ENCODE measurements at places on chromosomes 16 and 17.

GRCh38 chr16:4917117-4917516 lies 19.8 kb downstream of the PPL start:
- no peak for DNase-seq

DNA sequence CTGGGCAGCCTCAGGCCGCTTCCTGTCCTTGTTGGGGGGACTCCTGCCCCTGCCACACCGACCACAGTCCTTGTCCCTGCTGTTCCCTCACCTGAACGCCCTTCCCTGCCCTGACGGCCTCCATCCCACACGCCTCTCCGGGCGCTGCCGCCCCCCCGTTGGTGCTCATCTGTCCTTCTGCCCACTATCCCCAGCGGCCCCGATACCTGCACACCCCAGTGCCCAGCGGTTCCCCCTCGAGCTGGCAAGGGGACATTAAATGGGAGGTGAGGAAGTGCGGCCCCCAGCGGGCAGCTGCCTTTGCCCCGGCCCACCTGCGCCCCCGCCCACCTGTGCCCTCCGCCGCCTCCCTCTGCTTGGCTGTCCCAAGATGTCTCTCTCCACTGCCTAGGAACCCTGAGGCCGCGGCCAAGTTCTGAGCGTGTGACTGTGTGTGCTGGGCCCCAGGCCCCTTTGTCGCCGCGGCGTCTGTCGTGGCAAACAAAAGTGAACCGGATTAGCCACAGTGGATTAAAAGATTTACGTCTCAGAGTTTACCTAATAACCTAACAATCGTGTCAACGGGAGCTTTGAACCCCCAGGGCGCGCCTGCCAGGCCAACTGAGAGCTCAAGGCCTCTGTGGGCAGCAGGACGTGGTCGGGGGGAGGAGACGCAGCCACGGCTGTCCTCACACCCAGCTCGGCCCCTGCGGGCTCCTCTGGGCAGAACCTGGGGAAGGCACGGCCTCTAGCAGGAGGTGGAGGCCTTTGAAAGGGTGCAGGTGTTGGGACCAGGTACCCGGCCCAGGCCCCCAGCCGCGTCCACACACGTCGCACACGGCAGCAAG lies 7.6 kb upstream of the AXIN1 start:
- DNase-seq, result no peak

DNA sequence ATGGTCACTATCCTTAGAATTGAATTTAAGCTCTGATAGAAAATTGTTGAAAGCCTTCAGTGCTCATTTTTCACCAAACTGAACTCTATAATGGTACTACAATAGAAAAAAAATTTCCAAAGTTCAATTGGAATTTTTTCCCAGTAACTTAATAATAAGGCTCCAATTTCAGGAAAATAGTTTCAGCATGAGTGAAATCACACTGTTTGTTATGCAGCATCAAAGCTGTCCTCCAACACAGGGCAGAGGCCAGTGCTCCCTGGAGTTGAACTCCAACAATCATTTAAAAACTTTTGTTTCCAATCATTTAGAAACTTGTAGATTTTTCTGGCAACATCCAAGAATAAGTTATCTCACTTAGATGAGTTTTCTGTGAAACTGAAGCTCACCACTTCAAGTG lies 103.1 kb upstream of the HSBP1 start:
- DNase-seq, result no peak

- no peak for DNase-seq
Measured at GRCh38 chr16:15545544-15545943, 97.4 kb downstream of the MARF1 start.

GRCh38 chr17:46732754-46733398 lies 85.6 kb downstream of the WNT3 start:
- DNase-seq, result no peak

GRCh38 chr16:13936155-13936554 lies 16.2 kb downstream of the ERCC4 start:
- no peak for DNase-seq

GRCh38 chr16:63192980-63193379 lies 1156.7 kb upstream of the CDH8 start:
- no peak for DNase-seq

- DNase-seq, result no peak
Measured at GRCh38 chr17:81553616-81554181, 1.5 kb upstream of the FAAP100 start.

- DNase-seq, result no peak
Measured at GRCh38 chr16:73071131-73071940, 23.4 kb upstream of the ZFHX3 start.

GRCh38 chr17:82080048-82080788 lies 14.6 kb upstream of the DUS1L start:
- no peak for DNase-seq

GRCh38 chr17:27315796-27316465 lies 22.0 kb downstream of the WSB1 start:
- DNase-seq, result no peak

DNA sequence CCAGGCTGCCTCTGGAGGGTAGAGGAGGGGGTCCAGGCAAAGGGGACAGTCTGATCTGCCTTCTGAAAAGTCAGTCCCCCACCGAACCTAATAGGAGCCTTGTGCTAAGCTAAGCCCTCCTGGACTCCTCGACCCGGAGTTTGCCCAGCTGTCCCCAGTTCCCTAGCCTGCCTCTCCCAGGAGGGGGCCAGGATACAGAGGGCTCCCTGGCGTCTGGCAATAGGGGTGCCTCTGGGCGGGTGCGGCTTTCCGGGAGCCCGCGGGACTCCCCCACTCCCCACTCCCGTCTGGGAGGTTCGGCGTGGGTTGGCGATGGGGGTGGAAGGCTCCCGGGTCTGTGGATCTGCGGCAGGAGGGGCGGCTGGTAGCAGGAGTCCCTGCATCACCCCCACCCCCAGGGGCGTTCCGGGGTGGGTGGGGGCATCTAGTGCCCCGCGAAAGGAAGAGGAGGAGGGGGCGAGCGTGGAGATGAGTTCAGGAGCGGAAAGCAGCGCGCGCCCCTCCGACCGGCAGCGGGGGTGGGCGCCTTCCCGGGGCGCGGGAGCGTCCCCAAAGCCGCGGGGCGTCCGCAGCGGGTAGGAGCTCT lies 1.2 kb downstream of the GSG1L start:
- DNase-seq, result no peak

GRCh38 chr16:64543441-64543840 lies 578.4 kb downstream of the CDH11 start:
- no peak for DNase-seq

GRCh38 chr16:53692146-53692545 lies 11.5 kb downstream of the RPGRIP1L start:
- no peak for DNase-seq

GRCh38 chr16:56300891-56301850 lies 109.9 kb downstream of the GNAO1 start:
- DNase-seq, result no peak

- no peak for DNase-seq
Measured at GRCh38 chr16:90048347-90048722, 28.8 kb downstream of the PRDM7 start.

GRCh38 chr16:87874639-87875427 lies 5.5 kb upstream of the SLC7A5 start:
- no peak for DNase-seq

DNA sequence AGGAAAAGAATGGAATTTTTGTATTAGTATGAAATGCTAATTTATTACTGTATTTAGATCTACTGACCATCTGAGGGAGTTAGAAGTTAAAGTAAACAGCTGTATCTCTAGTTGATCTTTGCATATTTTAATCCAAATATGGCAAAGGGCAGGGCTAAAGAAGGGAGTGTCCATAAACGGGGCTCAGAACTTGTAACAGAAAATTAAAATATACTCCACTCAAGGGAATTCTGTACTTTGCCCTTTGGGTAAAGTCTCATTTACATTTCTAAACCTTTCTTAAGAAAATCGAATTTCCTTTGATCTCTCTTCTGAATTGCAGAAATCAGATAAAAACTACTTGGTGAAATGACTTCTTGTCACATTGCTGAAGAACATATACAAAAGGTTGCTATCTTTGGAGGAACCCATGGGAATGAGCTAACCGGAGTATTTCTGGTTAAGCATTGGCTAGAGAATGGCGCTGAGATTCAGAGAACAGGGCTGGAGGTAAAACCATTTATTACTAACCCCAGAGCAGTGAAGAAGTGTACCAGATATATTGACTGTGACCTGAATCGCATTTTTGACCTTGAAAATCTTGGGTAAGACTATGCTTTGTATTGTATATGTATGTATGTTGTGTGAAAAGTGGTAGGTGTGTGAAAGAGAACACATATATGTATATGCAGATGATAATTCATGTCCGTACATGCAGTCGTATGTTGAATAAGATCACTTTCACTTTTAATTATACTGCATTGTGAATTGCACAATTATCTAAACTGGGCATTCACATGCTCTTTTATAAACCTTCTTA lies at the start of gene ASPA:
ASPA (plus strand) TSS at position 186 of the 799 bp plus-strand sequence; CDS start at position 349, 163 bp downstream.
- DNase-seq, result no peak

- DNase-seq, result no peak
Measured at GRCh38 chr17:8159032-8159400, 3.7 kb downstream of the VAMP2 start.

- DNase-seq, result no peak
Measured at GRCh38 chr17:66330646-66331037, 28.2 kb downstream of the PRKCA start.
